ENCODE measurements at places on chromosomes 7 and 10. TPM values are rescaled to one million over a fixed set of nuclear protein-coding genes. Genes with fewer than 3 reads are reported as not detected.

The NPSR1 gene
- total RNA-seq = not detected

The CPN1 gene
- total RNA-seq = not detected

The DYNC1I1 gene
- total RNA-seq = 24.6 TPM

The HSPA14 gene
- 16.0 TPM for total RNA-seq

The FAM131B gene
- 3.3 TPM for total RNA-seq

The DMBT1 gene
- total RNA-seq = not detected

DNA sequence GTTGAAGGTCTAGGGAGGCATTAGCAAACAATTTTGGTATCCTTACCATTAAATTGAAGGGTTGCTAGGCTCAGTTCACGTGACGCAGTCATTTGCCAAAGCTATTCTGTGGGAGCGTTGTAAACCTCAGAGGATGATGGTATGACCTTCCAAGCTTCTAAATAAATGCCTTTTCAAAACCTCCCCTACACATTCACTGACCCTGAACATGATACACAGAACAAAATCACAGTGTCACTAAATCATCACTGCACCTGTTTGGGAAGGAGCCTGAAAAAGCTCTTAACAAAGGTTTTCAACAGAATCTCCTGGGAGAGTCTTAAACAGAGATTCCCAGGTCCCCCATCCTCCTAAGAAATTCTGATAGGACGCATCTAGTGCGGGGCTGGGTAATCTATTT, 13.2 kb upstream of the CCDC172 start:
- no peak for DNase-seq

DNA sequence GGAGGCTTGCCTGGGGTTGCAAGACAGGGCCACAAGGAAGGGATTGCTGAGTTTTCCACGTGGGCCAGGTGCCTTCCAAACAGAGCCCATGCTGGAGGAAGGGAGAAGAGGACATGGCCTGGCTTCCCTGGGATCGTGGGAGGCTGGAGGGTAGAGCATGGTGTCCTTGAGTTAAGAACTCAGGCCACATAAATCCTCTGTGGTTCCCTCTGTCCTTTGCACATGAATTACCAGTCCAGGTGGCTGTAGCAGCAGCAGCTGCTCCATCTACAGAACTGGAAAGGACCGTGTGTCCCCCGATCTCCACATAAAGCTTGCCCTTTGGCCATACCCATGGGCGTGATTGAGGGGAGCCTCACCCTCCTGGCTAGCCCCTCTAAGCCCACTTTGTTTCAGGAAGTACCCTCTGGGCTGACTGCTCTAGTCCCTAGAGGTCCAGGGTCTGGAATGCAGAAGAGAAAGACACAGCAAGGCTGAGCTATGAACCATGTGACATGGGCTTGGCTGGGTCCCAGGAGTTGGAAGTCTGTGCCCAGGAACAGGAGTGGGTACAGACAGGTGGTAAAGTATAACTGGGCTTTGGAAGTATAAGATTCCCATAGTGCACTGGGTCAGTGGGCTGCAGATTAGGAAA, 84.9 kb downstream of the C10orf105 start:
- no peak for DNase-seq

DNA sequence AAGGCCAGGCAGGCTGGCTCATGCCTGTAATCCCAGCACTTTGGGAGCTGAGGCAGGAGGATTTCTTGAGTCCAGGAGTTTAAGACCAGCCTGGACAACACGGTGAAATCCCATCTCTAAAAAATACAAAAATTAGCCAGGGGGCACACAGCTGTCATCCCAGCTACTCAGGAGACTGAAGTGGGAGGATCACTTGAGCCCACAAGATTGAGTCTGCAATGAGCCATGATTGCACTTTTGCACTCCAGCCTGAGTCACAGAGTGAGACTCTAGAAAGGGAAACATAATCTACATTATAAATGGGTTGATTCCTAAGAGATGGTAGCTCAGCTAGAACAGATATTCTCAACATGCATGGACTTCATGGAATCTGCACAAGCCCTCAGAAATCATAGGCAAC, 6.3 kb upstream of the LIPF start:
- no peak for DNase-seq

- no peak for DNase-seq
These were observed 69.8 kb downstream of the HDAC9 start for GRCh38 chr7:18565337-18565736.

GRCh38 chr10:3734111-3734510, 50.9 kb downstream of the KLF6 start:
- no peak for DNase-seq

DNA sequence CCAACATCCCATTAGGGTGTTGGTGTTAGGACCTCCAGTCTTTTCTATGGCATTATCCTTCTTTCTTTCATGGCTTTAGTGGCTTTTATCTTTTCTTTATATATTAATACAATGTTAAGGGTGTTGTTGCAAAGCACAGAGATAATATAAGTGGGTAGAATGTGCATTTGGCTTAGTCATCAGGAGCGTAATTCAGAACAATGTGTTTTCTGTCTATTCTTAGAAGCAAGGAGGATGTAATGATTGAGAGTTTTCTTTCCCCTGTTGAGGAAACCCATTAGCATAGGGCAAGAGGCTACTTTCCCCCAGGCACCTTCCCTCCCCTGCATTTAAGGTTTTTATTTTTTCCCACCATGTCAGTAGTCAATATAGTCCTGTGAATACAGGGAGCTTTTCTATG, 79.7 kb downstream of the TMEM106B start:
- no peak for DNase-seq

DNA sequence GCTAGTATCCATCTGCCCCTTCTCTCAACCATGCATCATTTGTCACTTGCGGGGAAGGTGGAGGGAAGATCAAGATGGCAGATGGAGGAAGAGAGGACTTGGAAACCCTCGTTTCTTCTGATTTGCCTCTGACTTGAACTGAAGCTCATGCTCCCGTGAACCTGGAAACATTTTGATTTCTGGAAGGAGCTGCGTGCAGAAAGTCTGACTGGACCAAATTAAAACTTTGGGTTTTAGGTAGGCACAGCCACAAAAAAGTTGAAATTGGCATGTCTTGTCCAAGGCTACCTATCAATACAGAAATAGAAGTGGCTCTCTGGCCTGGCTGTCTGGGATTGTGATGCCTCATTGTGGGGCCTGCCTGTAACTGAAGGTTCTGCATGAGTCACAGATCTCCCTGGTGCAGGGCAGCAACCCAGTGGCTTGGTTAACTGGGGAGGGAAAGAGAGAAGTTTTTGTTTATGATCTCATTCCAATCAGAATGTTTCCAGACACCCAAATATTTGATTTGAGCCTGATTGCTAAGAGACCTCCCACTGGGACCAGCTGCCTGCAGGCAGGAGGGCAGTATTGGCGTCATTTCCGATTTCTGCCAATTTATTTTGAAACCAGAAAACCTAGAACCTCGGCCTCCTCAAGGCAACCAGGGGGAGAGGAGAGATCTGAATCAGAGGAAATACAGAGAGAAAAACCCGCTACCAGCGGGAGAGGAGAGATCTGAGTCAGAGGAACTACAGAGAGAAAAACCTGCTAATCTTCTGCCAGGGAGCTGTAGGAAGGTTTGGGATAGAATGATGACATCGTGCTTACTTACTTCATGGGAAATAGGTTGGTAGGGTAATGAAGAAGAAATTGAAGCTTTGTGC, 363.6 kb downstream of the ANKRD30A start:
- DNase-seq = no peak

- no peak for DNase-seq
These were observed 8.0 kb downstream of the PSD start for GRCh38 chr10:102410429-102411073.

DNA sequence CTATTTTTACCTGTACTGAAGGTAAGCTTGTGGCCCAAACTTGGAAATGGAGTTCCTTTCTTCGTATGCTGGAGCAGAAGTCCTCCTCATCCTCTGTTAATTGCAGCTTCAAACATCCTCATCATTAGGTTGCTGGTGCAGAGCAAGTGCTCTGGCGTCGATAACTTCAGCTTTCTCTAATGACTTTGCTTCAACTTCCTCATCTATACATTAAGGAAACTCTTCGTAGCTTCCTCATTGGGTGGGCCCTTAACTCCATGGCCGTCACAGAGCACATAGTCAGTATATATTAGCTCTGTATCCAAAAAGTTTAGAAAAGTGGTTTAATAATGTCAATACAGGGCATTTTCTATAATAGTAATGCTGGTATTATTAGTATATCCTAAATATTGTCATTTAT, 447.7 kb downstream of the SUGCT start:
- DNase-seq = no peak

DNA sequence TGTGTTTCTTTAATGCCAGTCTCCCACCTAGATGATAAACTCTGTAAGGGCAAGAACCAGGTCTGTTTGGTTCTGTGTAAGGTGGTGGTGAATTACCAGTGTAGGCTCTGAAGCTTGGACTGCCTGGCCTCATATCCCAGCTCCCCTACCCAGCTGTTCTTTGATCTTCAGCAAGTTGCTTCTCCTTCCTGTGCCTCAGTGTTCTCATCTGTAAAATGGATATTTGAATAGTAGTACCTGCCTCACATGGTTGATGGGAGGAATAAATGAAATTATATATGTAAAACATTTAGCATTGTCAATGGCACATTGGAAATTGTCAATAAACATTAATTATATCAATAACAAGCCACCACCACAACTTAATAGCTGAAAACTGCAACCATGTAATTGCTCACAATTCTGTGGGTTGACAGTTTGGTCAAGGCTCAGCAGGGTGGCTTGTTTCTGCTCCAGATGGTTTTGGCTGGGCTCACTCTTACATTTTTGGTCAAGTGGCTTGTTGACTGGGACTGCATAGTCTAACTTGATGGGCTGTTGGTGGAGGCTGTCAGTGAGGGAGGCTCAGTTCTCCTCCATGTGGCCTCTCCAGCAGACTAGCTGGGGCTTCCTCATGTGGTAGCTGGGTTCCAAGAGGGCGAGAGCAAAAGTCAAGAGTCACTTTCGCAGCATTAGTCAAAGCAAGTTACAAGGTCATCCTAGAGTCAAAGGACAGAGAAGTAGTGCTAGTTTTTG, 84.5 kb upstream of the DUSP5 start:
- DNase-seq = no peak

- no peak for DNase-seq
These were observed 16.7 kb downstream of the SEC31B start for GRCh38 chr10:100502926-100503494.

- no peak for DNase-seq
These were observed 218.3 kb upstream of the AKR1E2 start for GRCh38 chr10:4607681-4608080.

DNA sequence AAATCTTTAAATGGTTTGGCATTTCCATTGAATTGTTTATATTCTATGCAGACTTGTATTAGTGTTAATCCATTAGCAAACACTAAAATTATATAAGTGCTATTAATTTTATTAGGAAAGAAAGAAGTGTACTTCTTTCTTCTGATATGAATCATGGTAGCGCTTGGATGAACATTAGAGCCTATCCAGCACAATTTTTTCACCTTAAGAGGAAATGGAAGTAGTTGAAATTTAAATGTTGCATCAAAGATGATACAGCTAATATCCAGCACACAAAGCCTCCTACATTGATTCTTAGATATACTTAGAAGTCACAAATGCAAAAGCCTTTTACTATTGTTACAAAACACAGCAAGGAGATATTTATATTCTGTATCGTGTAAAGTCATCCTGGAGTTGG, 174.5 kb downstream of the AHR start:
- no peak for DNase-seq
